ENCODE measurements at places on chromosomes 16 and 17.

DNA sequence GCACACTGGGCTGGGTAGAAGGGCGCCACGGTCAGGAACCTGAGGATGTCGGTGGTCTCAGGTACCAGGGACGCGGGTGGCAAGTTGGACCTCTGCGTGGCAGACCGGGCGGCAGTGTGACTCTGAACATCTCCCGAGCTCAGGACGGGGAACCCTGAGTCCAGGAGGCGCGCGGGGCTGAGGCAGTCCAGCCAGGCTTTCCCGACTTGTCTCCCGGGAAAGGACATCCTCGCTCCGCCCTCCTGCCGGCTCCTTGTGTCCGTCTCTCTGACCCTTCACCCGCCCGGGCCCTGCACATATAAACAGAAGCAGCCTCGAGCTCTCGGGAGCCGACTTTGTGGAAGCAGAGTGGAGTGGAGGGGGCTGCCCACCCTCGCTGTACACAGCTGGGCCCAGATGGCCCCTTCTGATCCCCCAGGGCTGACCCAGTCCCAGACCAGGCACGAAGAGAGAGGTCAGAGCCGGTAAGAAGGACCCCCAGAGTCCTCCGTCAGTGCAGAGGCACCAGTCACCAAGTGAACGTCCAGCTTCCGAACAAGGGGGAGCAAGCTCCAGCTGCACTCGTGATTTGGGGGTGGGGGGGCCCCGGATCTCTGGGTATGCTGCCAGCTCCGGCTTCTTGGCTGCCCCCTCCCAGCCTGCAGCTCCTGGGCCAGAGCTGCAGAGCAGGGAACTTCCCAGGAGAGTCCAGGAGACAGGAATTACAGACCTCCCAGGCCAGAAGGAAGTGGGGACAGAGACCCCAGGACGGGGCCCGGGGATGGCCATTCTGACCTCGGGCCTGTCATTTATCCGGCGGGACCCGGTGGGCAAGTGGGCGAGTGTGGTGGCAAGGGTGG is 8.5 kb upstream of the P2RX1 start:
- DNase-seq: no peak

- no peak for DNase-seq
Observed at GRCh38 chr17:797236-797840, 15.2 kb downstream of the MRM3 start.

DNA sequence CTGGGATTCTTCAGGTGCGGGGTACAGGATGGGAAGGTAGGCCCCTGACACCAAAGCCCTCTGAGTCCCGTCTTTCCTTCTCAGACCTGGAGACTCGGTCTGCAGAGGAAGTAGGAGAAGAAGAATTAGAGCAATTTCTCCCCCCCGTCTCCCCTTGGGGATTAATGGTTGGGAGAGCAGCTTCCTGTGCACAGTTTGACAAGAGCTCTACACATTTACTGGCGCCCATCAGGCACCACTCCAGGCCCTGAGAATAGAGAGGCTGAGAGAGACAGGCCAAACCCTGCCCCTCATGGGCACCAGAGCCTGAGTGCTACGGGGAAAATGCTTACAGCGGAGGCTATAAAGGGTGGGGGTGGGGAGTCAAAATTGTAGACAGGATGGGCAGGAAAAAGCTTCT is 3.5 kb upstream of the C16orf74 start:
- no peak for DNase-seq

- no peak for DNase-seq
Observed at GRCh38 chr16:29688172-29688571, 9.2 kb downstream of the QPRT start.

GRCh38 chr17:65531256-65532100 is 30.0 kb downstream of the AXIN2 start:
- no peak for DNase-seq

DNA sequence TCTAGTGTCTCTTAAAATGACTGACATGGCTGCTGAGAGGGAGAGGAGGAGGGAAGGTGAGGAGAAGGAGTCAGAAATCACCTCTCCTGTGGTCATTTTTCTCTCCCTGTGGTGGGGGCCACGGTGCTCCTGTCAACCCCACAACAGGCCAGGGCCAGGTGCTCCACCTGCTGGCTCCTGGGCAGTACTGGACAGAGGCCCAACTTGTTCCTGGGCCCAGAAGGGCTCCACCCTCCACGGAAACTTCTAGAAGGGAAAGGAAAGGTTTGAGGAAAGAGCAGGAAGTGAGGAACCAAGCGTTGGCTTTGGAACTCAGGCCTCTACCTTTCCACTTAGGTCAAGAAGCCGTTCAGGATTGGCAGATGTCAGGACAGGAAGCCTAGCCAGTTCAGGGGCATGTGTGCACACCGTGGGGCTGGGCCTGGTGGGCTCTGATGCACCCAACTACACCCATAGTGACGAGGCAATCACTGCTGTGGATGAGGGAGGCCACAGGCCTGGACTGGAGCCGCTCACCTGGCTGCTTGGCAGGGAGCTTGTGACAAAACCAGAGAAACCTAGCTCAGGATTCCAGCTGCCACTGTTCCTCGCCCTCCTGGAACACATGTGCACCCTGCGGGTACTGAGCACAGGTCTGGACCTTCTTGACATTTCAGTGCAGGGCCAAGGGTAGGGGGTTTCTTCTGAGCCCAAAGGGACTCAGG is 36.1 kb downstream of the WNT3 start:
- no peak for DNase-seq

Measured in activated T-helper 1 cell treated with Interleukin-2 at 50 U/mL for 16 hours (primary cell).